ENCODE measurements at places on chromosomes 6 and 20.
A peak's percentile ranks its signal among the peaks of the same experiment; 100 is the strongest.

- DNase-seq: no peak
Measured at GRCh38 chr6:42337985-42338743, 113.6 kb downstream of the TRERF1 start.

- DNase-seq: no peak
Measured at GRCh38 chr6:142874676-142875075, 70.3 kb downstream of the HIVEP2 start.

GRCh38 chr6:112883095-112883494 is 536.0 kb downstream of the RFPL4B start:
- no peak for DNase-seq

DNA sequence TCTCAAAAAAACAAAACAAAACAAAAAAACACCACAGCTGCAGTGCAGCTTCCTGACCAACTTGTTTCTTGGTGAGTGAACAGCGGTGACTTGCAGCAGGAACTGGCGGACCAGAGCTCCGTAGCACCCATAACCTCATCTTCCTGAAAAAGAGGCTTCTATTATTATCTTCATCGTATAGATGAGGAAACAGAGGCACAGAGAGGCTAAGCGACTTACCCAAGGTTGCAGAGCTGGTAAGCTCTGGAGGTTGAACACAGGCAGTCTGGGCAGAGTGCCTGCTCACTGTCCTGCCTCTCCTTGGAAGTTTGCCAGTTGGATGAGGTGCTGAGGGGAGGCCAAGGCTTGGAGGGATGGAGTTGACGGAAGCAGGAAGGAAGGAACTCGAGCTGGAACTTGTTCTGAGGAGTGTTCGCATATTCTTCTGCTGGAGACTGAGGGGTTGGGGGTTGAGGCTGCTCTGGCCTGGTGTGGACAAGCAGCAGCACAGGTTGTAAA is 47.9 kb upstream of the CCDC167 start:
- DNase-seq: no peak

DNA sequence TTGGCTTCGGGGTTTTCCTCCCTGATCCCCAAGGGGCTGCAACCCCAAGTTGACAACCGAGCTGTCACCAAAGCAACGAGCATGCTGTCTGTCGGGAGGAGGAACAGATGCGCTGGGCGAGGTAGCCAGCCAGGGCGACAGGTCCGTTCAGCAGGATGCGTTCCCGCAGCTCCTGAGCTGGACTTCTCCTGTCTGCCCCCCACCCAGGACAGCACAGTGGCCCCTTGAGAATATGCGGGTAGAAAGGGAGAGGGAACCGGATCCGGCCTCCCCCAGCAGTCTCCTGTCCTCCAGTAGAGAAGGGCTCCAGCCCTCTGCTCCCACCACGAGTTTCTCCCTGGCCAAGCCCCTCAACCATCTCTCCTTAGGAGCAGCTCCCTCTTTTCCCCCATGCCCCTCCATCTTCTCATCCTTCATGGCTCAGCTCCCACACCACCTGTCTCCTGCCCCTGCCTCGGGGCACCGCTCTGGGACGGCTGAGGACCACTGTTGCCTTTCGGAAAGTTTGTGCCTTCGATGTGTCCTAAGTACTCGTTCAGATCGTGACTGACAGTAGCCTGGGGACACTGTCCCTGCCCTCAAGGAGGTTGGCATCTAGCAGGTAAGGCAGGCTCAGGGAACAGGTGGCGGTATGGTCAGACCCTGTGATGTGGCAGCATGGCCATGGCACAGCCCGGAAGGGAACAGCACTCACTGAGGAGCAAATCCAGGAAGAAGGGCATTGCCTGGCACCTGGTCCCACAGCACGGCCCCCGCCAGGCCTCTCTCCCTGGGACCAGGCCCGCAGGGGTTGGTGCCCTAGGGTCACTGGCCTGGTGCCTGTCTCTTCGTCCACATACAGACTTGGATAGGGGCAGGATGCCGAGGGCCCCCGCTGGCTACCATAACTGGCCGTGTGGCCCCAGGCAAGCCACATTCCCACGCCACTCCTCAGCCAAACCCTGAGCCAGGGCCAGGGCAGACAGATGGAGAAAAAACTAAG is 96.3 kb downstream of the ASXL1 start:
- no peak for DNase-seq

DNA sequence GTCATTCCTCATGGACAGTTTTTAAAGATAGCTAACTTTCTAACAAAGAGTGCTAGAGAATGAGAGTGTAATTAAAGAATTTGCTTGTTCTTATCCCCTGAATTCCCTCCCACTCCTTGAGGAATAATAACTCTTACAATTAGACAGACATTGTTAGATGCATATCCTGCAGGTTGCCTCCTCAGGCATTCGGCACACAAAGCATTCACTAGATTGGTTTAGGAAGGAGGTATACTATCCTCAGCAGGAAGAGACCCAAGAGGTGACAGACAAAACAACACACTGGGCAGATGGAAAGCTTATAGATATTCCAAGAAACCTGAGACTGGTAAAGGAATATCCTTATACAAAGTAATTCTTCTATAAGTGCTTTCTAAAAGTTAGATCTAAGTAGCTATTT is 109.1 kb upstream of the FAM184A start:
- DNase-seq: no peak

- no peak for DNase-seq
Measured at GRCh38 chr6:84182001-84182400, 45.4 kb downstream of the CEP162 start.

DNA sequence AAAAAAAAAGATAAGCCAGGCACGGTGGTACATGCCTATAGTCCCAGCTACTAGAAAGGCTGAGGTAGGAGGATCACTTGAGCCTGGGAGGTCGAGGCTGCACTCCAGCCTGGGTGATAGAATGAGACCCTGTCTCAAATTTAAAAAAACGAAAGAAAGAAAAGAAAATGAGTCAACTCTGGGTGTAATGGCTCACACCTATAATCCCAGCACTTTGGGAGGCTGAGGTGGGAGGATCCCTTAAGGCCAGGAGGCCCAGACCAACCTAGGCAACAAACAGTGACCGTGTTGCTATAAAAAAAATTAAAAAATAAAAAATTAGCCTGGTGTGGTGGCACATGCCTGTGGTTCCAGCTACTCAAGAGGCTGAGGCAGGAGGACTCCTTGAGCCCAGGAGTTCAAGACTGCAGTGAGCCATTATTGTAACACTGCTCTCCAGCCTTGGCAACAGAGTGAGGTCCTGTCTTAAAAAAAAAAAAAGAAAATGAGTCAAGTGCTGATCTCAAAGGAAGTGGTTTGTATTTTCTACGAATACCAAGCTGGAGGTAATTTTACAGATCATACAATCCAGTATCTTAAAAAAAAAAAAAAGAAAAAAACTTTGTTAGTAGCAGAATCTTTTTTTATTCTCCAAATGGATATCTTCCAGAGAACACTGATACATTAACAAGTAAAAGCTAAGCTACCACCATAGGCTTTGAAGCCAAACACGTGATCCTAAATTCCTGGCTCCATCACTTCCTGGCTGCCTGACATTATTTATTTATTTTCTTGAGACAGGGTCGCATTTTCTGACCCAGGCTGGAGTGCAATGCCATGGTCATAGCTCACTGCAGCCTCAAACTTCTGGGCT is 5.7 kb downstream of the COMMD7 start:
- DNase-seq: peak; percentile 15

DNA sequence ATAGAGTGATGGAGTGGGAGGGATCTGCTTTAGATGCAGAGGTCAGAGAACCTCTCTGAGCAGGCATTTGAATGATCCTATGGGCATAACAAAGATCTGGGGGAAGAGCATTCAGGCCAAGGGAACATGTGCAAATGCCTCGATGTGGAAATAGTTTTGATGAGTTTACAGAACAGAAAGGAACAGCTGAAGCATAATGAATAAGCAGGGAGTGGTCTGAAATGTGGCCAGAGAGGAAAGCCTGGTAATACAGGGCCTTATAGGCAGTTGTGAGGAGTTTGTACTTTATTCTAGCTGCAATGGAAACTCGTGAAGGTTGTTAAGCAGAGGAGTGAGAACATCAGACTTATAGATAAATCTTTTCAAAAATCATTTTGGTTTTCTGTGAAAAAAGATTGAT is 33.0 kb upstream of the ME1 start:
- no peak for DNase-seq

DNA sequence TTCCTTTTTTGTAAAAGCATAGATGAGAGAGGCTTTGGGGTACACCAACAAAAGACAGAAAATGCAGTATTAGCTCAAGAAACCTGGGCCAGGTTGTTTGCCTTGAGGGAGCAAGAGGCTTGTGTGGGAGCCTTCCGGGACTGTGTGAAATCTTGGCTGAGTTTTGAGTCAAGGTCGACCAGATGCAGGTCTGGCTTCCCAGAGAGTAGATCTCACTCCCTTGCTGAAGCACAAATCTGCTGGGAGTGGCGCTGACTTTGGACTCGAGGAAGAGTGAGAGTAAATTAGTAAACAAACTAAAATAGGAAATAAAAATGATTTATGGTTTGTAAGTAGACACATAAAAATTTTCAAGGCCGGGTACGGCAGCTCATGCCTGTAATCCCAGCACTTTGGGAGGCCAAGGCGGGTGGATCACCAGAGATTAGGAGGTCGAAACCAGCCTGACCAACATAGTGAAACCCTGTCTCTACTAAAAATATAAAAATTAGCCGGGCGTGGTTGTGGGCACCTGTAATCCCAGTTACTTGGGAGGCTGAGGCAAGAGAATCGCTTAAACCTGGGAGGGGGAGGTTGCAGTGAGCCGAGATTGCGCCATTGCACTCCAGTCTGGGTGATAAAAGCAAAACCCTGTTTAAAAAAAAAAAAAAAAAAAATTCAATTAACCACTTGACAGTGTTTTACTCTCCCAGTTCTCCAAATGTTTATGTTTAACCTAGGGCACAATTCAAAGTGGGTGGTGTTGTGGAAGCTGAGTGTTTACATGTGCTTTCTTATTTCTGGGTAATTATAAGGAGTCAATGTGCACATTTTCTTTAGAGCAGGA is 27.7 kb upstream of the EDN1 start:
- no peak for DNase-seq

DNA sequence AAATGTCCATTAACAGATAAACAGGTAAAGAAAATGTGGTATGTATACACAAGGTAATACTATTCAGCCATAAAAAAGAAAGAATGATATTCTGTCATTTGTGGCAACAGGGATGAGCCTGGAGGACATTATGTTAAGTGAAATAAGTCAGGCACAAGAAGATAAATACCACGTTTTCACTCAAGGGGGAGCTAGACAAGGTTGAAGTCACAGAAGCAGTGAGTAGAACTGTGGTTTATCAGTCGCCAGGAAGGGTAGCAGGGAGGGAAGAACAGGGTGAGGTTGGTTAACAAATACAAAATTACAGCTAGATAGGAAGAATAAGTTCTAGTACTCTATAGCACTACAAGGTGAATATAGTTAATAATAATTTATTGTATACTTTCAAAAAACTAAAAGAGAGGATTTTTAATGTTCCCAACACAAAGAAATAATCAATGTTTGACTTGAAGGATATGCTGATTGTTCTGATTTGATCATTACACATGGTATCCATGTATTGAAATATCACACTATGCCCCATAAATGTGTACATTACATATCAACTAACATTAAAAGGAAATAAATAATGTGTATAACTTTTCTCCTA is 21.1 kb downstream of the RTN4IP1 start:
- no peak for DNase-seq

DNA sequence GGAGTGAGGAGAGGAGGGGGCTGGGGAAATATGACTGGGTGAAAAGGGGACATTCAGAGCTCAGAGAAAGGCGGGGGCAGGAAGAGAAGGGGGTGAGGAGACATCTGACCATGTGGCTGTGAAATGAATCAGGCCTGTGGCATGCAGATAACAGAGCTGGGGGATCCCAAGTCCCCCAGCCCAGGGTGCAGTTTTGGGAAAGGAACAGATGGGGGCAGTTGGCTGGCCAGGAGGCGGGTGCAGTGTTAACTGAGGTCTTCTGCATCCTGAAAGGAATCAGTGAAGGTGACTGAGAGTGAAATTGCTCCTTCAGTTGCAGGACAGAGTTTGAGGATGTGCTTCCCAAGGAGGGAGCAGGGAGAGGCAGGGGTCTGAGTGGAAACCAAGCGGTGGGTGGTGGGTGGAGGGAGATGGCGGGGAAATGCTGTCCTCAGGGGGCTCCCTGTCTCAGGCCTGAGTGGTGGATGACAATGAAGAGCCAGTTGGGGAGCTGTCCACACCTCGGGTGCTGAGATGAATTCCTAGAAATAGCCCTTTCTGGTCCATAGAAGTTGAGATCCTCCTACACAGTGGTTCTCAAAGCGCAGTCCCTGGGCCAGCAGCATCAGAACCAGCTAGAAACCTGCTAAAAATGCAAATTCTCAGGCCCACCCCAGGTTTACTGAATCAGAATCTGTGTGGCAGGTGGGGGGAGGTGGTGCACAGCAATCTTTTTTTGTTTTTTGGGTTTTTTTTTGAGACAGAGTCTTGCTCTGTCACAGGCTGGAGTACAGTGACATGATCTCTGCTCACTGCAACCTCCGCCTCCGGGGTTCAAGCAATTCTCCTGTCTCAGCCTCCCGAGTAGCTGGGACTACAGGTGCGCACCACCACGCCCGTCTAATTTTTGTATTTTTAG is 26.0 kb upstream of the CCDC167 start:
- DNase-seq: no peak

DNA sequence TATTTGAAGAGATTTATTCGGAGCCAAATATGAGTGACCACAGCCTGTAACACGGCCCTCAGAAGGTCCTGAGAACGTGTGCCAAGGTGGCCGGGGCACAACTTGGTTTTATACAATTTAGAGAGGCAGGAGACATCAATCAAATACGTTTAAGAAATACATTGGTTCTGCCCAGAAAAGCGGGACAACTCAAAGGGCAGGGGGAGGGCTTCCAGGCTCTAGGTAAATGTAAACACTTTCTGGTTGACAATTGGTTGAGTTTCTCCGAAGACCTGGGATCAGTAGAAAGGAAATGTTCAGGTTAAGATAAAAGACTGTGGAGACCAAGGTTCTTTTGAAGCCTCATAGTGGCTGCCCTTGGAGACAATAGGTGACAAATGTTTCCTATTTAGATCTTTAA is 18.9 kb upstream of the KIF25 start:
- DNase-seq: no peak

DNA sequence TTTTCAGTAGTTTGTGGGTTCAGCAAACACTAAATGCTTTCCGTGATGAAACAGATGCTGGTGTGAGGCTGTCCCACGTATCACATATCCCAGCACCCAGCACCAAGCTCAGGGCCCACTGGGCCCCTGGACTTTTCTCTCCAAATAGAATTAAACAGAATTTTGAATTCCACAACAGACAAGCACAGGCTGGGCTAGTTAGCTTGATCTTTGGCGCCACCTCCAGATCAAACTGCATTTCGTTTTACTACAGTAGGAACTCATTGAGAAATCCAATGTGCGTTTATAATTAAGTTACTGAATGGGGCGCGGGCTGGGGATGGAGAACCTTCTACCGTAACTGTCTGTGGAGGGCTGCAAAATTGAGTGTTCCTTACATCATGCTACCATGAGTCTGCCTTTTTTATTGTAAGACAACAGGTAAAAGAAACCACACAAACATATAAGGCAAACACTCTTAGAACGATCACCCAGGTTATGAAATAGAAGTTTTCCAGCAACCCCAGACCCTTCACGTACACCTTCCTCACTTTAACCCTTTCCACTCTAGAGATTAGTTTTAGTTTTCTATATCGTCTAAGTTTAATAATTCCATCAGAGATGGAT is 107.8 kb downstream of the ZFP64 start:
- peak; percentile 64 for DNase-seq

- no peak for DNase-seq
Measured at GRCh38 chr6:30447237-30447636, 42.1 kb upstream of the HLA-E start.
